Motor neuron (in vitro differentiated cells): ENCODE measurements at places on chromosomes 16 and 17.

GRCh38 chr17:4365628-4366326 is 698 bp downstream of the UBE2G1 start:
- ATAC-seq: peak; percentile 23

DNA sequence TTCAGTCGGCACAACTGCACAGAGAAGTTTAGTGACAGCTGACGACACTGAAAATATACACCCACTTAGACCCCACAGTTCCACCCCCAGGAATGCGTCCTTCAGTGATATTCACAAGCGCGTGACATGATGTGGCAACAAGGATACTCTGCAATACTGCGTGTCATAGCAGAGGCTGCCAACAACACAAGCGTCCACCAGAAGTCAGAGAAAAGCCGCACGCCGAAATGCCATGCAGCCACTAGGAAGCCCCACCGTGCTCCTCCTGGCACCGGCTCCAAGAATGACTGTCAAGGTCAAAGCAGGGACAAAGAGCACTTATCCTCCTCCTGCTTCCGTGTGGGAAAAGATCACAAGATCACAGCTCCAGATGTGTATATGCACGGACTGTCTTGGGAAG is 3.5 kb downstream of the ATP2A3 start:
- no peak for ATAC-seq

GRCh38 chr17:4120332-4120731 is 22.5 kb downstream of the ZZEF1 start:
- no peak for ATAC-seq

GRCh38 chr16:13660807-13661206 is 259.1 kb upstream of the ERCC4 start:
- ATAC-seq: no peak

GRCh38 chr17:27985736-27986399 is 56.6 kb upstream of the NLK start:
- ATAC-seq: no peak

DNA sequence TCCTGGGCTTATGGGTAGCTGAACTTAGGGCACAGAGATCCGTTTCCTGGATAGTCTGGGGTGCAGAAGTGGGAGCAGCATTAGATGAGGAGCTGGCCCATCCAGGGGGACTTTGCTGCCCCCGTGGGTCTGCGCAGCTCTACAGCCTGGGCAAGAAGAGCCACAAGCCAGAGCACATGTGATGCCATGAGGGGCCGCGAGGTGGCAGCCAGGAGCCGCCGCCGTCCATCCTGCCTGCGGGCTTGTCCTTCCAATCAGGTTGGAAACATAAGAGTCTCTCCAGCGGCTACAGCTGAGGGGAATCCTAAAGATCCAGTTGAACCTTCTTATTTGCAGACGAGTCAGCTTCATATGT is 21.9 kb downstream of the C1QTNF1 start:
- ATAC-seq: peak; percentile 66

DNA sequence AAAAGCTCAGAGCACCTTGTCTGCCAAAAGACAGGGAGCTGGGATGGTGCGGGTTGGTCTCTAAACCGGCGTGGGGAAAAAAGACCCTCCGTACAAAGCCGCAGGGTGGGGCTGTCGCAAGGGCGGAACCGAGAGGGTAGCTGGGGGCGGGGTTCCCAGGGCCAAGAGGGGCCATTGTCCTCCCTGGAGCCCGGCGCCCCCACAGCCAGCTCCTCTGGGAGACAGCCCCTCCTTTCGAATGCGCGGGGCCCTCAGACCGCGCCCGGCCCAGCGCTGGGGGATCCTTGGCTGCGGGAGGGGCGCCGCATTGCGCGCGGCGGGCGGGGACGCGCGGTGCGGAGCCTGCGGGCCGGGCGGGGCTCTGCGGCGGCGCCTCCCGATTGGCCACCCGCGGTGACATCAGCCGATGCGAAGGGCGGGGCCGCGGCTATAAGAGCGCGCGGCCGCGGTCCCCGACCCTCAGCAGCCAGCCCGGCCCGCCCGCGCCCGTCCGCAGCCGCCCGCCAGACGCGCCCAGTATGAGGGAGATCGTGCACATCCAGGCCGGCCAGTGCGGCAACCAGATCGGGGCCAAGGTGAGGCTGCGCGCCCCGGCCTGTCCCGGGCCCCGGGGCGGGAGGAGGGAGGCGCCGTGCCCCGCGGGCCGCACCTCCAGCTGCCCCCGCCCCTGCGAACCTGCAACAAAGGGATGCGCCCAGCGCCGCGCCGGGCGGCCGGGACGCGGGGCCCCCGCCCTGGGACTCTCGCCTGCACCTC is at the start of gene TUBB3:
Gene TUBB3, plus strand, starts transcription at position 459 of the 756 bp plus-strand sequence. Its CDS starts 60 bp downstream, at position 519.
- peak; percentile 43 for ATAC-seq

DNA sequence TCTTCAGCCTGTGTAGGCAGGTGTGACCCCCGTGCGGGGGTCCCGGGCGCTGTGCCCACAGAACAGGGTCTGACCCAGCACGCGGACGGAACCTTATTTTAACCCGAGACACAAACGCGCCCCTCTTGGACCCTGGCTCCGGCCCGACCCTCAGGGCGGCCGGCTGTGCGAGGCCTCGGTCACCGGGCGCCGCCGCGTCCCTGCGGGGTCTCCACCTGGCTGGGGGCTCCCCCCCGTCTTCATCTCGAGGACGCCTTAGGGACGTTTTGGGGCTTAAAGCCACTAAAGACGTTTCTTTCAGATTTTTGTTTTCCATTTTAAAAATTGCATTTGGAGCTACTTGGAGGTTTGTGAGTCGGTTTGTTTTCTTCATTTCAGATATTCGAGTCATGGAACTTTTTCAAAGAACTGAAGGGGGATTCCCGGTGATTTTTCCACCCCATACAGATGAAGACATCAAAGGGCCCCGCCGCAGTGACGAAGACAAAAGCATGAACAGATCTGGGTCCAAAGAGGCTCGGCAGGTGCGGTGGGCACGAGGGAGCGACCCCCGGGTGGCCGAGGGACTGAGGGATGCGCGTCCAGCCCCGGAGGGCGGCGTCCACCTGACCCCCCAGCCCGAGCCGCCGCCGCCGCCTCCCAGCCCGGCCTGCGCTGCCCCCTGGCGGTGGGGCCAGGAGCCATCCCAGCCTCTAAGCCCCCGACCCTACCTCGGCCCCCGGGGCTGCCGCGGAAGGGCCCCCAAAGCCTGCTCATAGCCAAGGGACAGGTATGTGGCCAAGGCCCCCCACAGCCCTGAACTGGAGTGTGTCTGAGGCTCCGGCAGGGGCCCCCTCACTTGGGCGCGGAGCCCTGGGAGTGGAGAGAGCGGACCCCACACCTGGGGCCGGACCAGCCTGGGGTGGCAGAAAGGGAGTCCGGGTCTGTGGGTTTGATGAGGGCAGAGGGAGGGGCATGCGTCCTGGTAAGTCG is 3.8 kb upstream of the CD7 start:
- no peak for ATAC-seq
